Hematopoietic multipotent progenitor cell treated with erythropoietin and hydrocortisone succinate and interleukin-3 and kit ligand, for 17 days (in vitro differentiated cells): ENCODE measurements at places on chromosomes 12 and 14.
A peak's percentile ranks its signal among the peaks of the same experiment; 100 is the strongest.

DNA sequence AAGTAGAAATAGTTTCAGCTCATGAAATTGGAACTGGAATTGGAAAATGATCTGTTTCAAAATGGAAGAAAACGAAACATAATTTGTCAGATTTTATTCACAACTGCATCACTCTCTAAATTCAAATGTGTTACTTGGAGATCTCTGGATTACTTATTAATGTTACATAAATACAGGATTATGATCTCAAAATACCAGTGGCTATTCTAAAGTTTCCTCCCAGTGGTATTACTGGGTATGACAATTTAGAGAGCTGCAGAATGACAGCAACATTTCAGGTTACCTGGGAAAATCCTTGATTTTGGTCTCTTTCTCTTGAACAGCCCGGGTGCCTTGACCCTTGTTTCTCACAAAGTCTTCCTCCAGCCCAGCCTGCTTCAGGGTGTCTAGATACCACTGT, 14.2 kb downstream of the FAM161B start:
- DNase-seq: no peak

GRCh38 chr12:3295646-3296408, 195.2 kb upstream of the PRMT8 start:
- no peak for DNase-seq

DNA sequence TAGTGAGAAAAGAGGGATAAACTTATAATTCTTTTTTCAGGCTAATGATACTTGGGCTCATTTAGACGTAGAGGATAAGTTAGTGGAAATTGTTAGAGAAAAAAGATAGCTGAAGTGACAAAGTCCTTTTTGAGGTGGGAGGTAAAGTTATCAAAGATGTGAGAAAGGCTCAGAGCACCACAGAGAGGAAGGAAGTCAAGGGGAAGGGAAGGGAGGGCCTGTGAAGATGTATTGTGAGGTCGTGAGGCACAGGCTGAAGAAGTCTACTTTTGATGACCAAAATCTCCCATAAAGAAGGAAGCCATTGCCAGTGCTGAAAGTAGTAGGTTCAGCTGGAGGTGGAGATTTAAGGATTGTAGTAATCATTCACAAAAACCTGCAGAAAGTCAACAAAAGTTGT, 19.4 kb upstream of the PTGDR start:
- no peak for DNase-seq

GRCh38 chr14:72094844-72095582, 162.8 kb downstream of the RGS6 start:
- DNase-seq: no peak

- no peak for DNase-seq
Observed at GRCh38 chr14:71247106-71247505, 339.8 kb downstream of the PCNX1 start.

DNA sequence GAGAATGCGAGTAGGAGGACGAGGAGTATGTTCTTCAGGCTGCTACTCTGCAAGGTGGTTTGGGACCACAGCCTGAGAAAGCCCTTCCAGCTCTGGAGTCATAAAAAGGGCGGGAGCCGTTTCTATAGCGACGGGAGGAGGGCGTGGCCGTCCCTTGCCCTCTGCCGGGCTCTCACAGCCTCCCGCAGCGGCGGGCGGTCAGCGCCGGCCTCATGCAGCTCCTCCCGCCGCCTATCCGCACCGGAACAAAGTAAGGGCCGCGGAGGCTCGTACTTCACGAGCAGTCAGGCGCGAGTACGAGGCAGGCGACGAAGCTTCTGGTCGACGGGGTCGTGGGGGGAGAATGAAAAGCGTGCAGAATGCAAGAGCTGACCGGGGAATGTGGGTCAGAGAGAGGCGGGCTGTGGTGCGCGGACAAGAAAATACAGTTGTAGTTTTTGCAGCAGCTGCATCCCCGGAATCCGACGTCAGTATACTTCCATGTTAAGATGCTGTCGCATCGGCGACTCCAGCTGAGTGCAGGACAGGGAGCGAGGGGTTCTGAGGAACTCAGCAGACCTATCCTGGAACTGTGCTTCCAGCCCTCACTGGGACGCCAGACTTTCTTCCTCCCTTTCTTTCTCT, at the start of gene DYRK4:
TSS of gene DYRK4 (plus strand) at position 175 of the 624 bp plus-strand sequence. CDS start at position 213, 38 bp downstream.
- DNase-seq: peak; percentile 45

DNA sequence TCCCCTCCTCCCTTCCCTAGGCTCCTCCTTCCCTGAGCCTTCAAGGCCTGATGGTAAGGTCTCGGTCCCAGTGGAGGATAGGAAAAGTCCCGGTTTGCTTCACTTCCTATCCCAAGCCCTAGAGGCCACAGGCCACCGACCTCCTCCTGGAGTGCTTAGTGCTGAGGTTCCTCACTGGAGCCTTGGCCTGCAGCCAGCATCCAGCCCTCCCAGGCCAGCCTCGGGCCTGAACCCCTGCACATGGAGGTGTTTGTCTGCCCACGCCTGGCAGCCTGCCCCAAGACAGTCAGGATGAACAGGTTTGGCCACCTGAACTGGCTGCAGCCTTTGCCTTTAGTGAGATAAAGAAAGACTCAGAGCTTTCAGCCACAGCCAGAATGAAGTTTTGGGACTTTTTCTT, 15.8 kb upstream of the KRT7 start:
- DNase-seq: no peak

- no peak for DNase-seq
Observed at GRCh38 chr12:108620236-108620879, 13.3 kb downstream of the SELPLG start.

DNA sequence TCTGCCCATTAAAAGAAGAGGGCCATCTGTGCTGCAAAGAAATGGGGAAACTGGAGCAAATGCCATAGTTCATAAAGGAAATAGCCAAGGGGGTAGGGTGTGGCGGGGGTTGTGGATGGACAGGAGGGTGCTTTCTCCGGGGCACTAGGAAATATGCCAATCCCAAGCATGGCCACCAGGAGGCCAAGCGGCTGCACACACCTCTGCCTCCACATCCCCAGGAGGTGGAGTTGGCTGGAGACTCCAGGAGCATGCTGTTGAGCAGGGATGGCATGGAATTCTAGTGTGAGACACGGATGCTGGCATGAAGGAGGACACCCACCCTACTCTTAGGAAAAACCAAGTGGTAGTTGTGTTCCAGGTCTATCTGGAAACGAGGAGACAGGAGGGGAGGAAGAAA, 25.2 kb downstream of the NID2 start:
- DNase-seq: no peak

DNA sequence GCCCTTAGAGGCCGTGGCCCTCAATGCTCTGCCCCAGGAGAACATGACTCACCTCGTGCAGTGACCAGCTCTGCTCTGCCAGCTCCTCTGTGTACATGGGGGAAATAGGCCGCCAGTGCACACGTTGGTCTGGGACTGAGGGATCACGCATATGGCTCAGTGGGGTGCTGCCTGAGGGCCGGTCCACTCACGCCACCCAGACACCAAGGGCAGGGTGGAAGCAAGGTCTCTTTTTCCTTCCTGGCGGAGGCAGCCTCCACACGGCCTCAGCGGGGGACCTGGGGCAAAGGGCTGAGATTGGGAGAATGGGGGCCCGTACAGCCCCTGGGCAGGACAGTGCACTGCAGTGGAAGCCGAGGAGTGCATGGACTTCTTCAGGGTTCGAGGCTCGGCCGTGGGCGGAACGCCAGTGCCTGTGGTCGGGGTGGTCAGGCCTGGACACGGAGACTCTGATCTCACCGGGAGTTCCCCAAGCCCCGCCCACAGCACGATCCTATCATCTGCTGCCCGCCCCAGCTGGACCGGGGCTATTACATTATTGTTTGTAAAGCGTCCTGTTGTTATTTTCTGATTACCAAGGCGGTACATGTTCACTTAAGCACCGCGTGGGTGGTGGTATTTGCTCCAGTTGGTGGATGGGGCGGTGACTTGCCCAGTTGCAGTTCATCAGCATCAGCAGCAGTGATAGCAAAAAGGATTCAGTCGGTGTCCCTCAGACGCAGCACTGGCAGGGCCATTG, 38.8 kb upstream of the TDRD9 start:
- DNase-seq: no peak

GRCh38 chr12:89353823-89354611, 1.7 kb upstream of the DUSP6 start:
- DNase-seq: no peak

- DNase-seq: no peak
Observed at GRCh38 chr12:13627536-13627935, 353.9 kb downstream of the GRIN2B start.

DNA sequence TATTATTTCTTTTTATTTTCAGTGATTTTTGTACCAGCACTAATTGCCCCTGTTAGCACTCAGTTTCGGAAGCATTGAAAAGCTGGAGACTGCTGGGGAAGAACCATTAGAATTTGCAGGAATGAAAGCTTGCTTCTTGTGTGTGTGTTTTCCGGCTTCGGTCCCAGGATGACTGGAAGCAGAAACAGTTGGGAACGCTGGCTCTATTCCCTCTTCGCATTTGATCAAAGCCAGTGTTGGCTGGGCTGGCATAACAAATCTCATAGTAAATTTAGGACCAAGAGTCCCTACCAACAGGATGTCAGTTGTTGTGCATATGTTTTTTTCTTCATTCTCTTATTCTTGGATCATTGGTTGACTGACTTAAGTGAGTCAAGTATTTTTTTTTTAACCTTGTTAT, 53.6 kb upstream of the TRAF3 start:
- DNase-seq: no peak

- no peak for DNase-seq
Observed at GRCh38 chr14:38000340-38000739, 207.4 kb upstream of the SSTR1 start.

- no peak for DNase-seq
Observed at GRCh38 chr14:104702673-104703072, 13.3 kb downstream of the INF2 start.

DNA sequence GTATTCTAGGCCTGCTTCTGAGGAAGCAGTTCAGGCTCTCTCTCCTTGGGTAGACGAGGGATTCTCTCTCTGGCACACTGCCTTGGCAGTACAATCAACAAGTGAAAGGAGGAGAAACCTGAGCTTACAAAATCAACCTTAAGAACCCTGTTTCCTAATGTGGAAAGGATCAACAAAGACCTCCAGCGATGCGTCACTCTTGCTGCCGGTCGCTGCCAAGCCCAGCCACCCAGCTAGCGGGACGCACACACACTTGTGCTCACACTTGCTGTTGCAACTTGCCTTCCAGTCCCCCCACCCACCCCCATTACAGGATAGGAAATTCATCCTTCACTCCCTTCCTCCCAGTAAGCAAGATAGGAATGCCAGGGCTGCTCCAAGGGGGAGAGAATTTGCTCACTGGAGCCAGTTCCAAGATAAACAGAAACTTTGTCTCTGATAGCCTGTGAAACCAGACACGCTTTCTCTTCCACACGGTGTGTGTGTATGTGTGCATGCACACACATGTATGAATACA, 144.3 kb downstream of the BCL11B start:
- DNase-seq: no peak

- no peak for DNase-seq
Observed at GRCh38 chr14:92570674-92571262, 57.2 kb downstream of the RIN3 start.

DNA sequence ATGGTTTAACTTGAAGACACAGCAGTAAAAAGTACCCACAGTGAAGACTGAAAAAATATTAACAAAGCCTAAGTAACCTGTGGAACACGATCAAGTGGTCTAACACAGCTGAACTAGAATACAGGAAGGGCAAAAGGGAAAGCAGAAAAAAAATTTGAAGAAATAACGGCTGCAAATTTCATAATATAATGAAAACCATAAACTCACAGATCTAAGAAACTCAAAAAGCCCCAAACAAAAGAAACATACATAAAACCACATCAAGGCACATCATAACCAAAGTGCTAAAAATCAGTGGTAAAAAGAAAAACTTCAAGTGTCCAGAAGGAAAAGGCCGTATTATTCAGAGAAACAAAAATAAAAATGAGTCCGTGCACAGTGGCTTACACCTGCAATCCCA, 30.9 kb downstream of the SPPL3 start:
- DNase-seq: no peak

GRCh38 chr12:53508534-53509170, 1.4 kb upstream of the NPFF start:
- DNase-seq: peak; percentile 89

- DNase-seq: no peak
Observed at GRCh38 chr14:68487805-68488590, 304.9 kb downstream of the ZFP36L1 start.

DNA sequence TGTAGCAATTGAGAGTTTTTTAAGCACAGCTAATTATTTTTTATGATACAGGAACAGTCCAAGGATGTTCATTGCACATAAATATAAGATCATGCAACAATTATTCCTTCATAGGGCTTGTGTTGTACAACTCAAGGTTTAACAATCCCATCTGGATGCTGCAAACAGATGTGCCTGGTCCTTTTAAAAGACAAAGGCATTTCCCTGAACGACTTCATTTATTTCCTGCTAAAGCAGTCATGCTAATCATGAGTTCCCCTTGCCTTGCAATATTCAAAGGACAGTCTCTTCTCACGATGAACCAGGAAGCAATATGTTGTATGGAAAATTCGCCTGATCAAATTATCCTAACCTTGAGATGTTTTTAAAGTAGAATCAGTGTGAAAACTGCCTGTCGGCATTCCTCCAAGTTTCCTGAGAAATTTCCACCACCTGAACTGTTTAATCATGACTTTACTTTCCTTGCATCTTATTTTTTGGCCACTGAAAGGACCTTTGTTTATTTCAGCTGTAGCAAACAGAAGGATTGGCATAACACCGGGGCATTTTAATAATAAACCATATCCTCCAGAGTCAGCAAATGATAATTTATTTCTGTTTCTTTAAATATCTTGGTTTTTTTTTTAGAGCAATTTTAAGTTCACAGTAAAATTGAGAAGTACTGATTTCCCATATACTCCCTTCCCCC, 33.9 kb upstream of the TSPAN8 start:
- DNase-seq: no peak

DNA sequence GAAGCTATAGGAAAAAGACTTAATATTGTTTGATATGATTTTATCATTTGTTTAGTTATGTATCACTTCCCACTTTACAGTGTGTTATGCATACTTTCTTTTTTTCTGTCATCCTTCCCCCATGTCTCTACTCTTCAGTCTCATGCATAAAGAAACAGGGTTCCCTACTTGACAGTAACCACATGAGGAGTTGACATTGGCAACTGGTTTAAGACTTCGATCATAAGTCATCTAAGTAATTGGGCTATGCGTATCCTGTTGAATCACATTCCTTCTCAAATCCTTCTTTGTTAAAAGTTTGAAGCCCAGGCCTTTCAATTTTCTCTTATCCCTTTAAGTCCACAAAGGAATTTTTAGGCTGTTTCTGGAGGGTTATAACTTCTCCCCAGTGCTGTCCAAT, 358.7 kb downstream of the RAD51B start:
- DNase-seq: no peak

- no peak for DNase-seq
Observed at GRCh38 chr12:13530966-13531365, 334.4 kb downstream of the EMP1 start.

DNA sequence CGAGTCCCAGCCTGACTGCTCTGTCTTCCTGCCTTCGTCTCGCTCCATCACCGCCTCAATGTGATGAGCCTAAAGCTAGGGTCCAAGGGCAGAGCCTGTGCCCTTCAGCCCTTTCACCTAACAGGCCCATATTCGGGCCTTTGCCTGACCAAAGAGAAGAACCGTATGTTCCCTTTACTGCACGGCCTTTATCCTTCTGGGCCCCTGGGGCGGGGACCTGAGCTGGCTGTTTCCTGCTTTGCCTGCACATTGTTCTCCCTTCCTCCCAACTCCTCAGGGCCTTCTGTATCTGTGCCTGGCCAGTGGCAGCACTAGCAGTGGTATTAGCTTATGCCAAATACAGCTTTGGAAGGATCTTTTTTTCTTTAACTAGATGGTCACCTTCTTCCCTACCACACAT, 8.5 kb upstream of the MYL6B start:
- no peak for DNase-seq

GRCh38 chr14:79352076-79352630, 859.2 kb downstream of the DIO2 start:
- no peak for DNase-seq
